ENCODE measurements at places on chromosomes 1 and 21.
A peak's percentile ranks its signal among the peaks of the same experiment; 100 is the strongest.

DNA sequence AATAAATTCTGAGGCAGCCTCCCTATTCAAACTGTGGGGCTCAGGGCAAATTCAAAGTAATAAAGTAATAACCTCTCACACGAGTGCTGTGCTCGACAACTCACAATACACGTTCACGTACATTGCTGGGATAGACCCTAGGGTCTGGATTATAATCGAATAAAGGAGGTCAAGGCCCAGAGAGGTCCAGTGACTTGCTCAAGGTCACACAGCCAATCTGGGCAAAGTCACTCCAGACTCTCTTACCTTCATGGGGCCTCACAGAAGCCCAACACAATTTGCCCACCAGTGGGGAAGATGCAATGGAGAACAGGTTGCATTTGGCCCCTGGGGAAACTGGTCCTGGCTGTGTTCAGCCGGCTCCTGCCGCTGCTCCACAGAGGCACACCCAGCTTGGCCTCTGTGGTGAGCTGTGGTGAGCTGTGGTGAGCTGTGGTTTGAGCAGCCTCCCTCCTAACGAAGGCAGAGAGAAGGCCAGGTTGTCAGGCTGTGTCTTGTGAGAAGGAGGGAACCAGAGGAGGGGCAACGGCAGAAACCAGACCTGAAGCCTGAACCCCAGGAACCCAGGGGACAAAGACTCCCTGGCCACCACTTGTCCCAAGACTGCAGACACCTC is 35.1 kb downstream of the NUAK2 start:
- no peak for DNase-seq

GRCh38 chr1:47692196-47692595 is 254.4 kb downstream of the FOXD2 start:
- no peak for DNase-seq

- peak; percentile 58 for DNase-seq
Observed at GRCh38 chr1:223652436-223652941, 13.0 kb downstream of the CAPN8 start.

DNA sequence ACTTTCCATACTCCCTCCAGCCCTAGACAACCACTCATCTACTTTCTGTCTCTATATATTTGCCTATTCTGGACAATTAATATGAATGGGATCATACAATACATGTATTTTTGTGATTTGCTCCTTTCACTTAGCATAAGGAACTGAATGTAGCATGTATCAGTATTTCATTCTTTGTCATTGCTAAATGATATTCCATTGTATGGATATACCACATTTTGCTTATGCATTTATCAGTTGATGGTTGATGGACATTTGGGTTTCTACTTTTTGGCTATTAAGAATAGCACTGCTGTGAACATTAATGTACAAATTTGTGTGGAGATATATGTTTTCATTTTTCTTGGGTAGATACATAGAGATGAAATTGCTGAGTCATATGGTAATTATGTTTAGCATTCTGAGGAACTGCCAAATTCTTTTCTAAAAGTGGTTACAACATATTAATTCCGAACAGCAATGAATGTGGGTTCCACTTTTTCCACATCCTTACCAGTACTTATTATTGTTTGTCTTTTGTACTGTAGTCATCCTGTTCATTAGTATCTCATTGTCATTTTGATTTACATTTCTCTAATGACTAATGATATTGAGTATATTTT is 121.0 kb downstream of the LRRC40 start:
- no peak for DNase-seq

- no peak for DNase-seq
Observed at GRCh38 chr1:112708002-112708448, 1.1 kb upstream of the RHOC start.

DNA sequence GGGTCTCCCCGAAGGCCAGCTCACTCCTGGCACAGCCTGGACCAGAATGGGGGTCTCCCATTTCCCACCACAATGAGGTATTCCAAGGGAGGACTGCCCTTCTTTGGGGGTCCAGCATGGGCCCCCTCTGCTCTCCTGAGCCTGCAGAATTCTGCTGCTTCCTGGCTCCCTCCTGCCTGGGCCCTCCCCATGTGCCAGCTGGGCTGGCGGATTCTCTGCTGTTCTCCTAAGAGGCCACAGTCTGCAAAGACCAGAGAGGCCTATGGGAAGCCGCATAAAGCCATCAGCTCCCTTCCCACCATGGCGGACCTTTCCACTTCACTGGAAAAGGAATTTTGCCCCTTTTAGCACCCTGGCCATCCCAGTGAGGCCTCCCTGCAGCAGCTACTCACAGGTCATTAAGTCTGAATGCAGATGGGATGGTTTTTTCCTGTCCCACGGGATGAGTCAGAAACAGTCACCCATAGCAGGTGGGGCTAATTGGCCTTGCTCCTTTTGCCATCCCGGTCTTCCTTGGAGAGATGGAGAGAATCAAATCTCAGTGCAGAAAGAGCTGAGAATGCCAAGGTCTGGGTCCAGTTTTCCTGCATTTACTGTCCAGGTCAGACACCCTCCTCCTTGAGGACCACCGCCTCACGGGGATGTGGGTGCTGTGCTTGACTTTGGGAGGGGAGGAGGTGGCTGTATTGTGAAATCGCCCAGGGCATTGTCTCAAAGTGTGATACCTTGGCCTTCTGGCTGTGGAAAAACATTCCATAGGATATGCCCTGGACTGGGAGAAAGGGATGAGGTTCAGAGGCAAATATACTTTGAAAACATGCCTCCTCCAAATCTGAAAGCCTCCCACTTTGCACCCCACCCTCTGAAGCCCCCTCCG is 23.2 kb downstream of the MYBPH start:
- no peak for DNase-seq

GRCh38 chr1:6299557-6300165 is 38.8 kb upstream of the GPR153 start:
- no peak for DNase-seq

- DNase-seq: no peak
Observed at GRCh38 chr21:25370311-25370744, 237.0 kb downstream of the MRPL39 start.

DNA sequence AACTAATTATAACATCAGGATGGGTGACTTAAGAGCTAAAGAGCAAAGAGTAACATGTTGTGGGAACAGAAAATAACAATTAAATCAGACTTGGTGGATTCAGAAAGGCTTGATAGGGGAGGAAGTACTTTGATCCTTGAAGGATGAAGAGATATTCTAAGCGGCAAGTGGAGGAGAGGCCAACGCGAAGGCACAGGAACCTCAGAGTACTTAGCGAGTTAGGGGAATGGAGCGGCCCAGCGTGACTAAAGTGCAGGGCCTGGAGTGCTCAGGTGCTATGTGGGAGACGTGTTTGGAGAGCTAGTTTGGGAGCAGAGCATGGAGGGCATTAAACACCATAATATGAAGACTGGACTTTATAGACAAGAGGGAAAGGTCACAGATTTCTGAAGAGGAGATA is 64.3 kb downstream of the ADCY10 start:
- no peak for DNase-seq

GRCh38 chr1:108893141-108893530 is 16.4 kb downstream of the GPSM2 start:
- no peak for DNase-seq

- no peak for DNase-seq
Observed at GRCh38 chr1:54559771-54560231, 11.8 kb downstream of the ACOT11 start.

DNA sequence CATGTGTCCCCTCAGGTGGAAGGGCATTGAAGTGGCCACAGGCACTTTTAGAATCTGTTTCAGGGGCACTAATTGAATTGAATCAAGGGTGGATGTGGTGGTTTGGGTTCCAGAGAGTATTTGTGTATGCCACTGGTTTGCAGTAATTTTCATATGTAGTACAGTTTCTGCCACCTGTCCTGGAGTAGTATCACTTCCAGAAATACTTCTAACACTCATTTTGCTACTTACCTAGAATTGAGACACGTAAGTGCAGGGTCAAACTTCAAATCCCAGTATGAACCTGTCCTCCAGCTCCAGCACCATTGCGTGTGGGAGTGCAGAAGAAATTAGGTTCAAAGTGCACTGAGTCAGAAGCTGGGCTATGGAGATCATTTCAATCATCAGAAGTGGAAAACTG is 26.8 kb downstream of the RSPH1 start:
- no peak for DNase-seq

GRCh38 chr1:205593532-205593931 is 38.3 kb downstream of the ELK4 start:
- no peak for DNase-seq

DNA sequence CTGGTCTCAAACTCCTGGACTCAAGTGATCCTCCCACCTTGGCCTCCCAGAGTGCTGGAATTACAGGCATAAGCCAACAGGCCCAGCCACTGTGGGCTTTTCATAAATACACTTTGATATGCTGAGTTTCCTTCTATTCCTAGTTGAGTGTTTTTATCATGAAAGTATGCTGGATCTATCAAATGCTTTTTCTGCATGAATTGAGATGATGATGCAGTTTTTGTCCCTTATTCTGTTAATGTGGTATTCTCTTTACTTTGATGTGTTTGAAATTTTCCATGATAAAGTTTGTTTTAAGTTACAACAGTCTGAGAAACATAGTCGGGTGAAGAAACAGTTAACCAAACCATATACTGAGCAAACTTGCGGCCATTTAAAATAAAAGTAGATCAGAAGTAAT is 24.1 kb downstream of the RNF115 start:
- no peak for DNase-seq

DNA sequence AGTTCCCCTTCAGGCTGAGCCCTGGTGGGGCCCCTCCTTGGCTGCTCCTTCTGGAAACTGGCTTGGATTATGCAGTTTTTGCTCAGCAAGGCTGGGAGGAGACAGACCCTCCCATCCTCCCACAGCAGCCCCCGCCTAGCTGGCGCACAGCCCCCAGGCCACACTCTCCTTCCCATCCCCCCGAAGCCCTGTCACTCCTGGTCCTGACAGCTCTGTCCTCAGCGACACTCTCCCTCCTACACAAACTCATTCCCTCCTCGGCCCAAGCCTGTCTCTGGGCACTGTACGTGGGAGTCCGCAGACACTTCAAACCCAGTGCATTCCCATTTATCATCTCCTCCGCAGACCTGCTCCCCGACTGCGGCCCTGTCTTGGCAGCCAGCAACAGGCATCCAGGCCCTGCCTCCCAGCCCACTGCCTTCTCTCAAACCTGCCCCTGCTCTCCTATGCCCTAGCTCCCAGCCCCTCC is 25.0 kb upstream of the EPHB2 start:
- no peak for DNase-seq

DNA sequence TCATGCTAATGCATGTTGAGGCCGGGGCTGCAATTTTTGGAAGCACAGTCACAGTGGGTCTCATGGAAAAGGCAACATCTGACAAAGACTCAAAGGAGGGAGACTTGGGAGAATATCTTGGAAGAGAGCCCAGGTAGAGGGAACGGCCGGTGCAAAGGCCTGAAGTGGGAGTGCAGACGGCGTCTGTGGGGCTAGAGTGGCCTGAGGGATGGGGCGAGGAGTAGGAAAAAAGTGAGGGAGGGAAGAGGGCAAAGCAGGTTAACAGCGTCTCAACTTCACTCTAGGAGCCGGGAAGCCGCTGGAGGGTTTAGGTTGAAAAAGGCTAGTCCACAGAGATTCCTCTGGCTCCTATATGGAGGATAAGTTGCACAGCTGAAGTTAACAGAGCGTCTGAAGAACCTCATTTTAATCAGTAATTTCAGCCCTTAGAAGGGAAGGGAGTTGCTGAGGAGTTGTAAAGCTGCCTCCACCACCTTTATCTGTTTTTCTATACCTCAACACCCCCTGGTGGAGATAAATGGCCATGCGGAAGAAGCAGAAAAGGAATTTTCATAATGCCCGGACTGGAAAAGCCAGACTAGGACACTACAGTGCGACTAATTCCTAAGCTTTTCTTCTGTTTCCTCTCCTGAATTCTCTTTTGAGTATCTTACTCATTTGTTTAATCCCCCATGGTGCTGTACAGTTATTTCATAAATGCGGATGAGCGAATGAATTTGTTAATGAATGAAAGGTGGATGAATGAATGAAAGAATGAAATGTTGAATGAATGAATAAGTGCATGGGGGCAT is 78.7 kb upstream of the ZNF281 start:
- peak; percentile 42 for DNase-seq

- no peak for DNase-seq
Observed at GRCh38 chr1:226582966-226583365, 34.4 kb downstream of the STUM start.

DNA sequence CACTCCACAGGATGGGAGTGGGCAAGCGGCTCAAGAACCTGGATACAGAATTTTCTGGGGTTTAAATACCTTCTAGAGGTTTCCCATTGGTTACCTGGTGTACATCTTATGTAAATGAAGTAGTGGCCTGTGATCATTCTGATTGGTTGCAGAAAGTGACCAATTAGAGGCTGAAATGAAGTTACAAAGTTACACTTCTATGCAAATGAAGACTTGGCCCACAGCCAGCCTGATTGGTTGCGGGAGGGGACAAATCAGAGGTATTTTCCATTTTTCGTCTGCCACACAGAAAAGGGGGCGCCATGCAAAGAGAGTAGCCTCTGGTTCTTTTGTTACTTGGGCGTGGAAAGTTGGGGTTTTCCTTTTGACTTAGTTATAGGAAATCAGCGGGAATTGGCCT is 8.9 kb downstream of the KCNAB2 start:
- no peak for DNase-seq

GRCh38 chr1:198693321-198693720 is 54.5 kb downstream of the PTPRC start:
- DNase-seq: no peak

GRCh38 chr1:151282883-151283725 is 1.0 kb downstream of the ZNF687 start:
- peak; percentile 20 for DNase-seq

DNA sequence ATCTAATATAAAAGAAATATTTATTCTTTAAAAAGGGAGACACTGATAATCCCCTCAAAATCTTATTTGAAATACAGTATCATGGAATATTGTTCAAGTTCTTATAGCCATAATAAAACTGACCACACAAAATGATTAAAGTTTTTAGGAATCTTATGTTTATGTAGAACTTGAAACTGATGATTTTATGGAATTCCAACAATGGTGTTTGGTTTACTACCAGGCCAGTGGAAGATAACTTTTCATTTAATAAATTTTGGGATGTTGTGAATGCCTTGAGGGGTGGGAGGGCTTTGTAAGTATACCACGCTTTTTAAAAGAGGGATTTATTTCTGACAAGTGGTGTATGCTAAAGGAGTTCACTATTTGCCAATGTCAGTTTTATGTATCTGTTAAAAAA is 87.7 kb downstream of the RAB3GAP2 start:
- DNase-seq: no peak

GRCh38 chr1:55213151-55213884 is 1.8 kb downstream of the USP24 start:
- no peak for DNase-seq

GRCh38 chr1:231177226-231177625 is 15.4 kb downstream of the TRIM67 start:
- no peak for DNase-seq
